ENCODE measurements at places on chromosomes 5 and 9.

GRCh38 chr9:21086538-21086937, 8.8 kb upstream of the IFNB1 start:
- DNase-seq = no peak

DNA sequence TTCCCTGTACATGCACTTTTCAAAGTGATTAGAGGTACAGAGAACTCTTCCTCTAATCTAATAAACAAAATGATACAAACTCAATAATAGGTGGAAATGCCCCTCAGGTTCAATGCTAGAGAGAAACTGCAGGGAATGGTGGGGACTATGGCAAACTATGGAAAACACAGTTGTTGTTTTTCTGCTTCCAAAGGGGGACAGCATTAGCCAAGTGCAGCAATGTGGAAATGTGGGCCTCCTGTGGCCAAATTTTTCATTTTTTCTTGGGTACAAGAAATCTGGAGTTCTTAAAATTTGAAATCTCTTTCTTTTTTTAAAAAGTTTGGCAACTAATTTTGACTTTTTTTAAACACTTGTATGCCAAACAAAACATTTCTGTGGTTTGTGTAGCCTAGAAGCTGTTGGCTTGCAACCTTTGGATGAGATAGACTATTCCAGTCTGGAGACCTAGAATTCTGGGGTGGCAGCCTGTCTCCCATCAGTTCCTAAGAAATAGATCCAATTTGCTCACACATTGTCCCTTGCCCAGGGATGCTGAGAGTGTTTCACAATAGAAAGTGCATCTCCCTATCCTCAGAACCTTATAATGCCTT, 218.6 kb downstream of the PAPPA start:
- DNase-seq = no peak

DNA sequence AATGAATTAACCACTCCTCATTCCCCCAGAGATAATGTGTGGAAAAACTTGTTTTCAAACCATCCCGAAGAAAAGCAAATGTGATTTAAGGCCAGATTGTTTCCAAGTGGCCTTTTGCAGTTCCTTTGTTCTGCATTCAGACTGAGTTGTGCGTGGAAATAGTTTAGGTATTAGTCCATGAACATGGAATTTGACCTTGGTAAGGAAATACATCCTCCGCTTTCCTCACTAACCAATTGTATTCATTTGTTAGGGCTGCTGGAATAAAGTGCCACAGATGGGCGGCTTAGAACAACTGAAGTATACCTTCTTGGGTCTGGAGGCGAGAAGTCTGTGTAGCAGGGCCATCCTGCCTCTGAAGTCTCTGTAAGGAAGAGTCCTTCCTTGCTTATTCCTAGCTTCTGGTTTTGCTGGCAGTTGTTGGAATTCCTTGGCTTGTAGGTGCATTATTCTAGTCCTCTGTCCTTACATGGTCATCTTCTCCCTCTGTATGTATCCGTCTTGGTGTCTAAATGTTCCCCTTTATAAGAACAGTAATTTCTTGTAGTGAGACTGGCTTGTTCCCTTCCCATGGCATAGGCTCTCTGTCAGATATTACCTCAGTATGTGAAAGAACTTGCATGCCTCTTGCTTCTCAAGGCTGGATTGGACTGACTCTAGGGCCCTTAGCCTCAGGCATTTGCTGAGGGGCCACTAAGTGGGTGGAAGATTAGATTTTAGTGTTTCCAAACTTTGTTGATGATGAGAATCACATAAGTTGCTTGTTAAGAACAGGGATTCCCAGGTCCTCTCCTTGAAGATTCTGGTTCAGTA, 53.9 kb downstream of the RAI14 start:
- no peak for DNase-seq

- DNase-seq = no peak
These were observed 1173.7 kb upstream of the SEMA6A start for GRCh38 chr5:117748336-117748735.

DNA sequence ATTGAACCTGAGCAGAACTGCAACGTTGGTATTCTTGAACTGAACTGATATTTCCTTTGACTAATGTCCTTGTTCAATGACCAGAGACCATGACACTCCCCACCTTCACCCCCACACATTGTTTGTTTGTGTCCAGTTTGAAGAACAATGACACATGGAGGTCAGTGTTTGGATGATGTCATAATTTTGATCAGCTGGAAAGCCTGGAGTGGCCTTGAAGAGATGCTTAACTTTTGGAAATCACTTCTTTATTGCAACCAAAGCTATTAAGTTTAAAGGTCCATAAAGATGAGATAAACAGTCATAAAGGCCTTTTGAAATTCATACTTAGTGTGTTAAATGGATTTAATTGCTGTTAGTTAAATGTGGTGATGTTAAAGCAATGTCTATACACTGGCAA, 92.7 kb downstream of the TMC1 start:
- DNase-seq = no peak

DNA sequence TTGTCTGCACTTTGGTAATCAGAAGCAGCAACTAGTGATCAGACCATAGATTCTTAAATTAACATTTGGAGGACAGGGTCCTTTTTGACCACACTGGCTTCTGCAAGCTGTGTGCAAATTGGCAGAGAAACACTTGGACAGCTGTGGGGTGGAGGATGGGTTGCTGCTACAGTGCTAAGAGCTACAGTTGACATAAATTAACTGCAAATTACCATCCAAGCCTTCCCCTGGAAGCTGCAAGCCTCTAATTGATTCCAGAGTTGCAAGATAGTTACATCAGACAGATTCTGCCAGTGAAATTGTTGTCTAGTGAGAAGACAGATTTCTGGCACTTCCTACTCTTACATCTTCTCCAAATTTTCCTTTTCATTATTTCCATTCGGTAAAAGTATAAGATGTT, 517.7 kb downstream of the DIRAS2 start:
- DNase-seq = peak; percentile 74

DNA sequence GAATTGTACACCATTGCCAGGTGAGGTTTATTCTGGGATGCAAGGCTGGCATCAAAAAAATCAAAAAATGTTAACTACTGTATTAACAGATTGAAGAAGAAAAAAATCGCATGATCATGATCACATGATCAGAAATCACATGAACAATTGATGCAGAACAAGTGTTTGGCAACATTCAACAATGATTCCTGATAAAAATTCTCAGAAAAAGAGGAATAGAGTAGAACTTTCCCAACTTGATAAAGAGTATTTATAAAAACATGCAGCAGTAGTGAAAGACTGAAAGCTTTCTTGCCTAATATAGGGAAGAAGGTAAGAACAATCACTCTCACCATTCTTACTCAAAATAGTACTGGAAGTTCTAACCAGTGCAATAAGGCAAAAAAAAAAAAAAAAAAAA, 16.4 kb downstream of the SLCO4C1 start:
- no peak for DNase-seq

DNA sequence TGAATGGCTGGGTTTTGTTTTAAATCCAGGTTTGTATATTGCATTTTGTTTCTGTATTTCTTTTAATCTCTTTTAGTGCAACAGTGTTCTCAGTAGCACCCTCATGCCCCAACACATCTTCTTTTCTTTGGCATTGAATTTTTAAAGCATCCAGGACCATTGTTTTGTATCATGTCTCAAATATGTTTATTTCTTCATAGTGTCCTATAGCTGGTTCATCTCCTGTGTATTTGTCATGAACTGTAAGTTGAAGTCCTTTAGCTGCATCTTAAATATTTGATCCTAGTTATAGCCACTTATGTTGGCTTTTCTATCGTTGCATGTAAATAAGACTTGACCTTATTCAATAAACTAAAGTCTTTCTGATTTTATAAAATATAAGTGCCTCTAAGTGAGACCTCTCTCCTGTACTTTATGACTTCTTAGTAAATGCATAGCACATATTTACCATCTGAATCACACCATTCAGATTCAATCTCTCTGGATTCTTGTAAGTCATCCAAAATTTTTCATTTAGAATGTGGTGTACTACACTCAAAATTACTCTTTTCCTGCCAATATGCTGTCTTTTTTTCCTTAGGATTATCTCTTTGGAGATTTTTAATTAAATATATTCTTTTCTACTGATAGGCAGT, 21.0 kb upstream of the ERCC6L2 start:
- DNase-seq = peak; percentile 59

GRCh38 chr5:1765880-1766235, 33.8 kb downstream of the MRPL36 start:
- no peak for DNase-seq
